ENCODE measurements at places on chromosomes 13 and 19.

DNA sequence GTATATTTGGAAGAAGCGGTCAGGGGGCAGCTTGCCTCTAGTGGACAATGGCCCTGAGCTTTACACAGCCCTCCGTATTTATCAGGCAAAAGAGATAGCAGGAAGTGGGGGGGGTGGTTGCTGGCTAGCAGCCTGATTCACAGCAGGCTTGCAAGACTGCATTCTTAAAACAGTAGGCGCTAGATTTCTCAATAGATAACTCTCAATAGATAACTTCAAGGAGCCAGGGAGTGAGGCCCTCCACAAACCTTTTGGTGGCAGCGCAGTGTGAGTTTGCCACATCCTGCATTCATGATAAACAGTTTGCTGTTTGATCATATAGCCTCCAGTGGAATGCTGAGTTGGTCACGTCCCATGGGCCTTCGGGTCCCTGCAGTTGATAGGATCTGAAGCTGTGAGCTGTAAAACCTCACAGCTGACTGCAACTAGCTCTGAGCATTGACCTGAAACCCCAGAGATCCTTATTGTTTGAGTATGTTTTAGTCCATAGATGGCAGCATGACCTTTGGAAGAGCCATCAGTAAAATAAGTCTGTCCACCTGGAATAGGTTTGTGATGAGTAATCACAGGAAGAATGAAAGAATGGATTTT lies 12.2 kb downstream of the FPR3 start:
- no peak for DNase-seq

- no peak for DNase-seq
Measured at GRCh38 chr13:99273128-99273527, 14.9 kb upstream of the GPR18 start.

GRCh38 chr13:23748109-23748990 lies 140.8 kb downstream of the MIPEP start:
- DNase-seq, result no peak

GRCh38 chr19:54147676-54148075 lies 10.1 kb downstream of the CNOT3 start:
- no peak for DNase-seq

GRCh38 chr13:46004491-46004890 lies 48.1 kb downstream of the ZC3H13 start:
- DNase-seq, result no peak

DNA sequence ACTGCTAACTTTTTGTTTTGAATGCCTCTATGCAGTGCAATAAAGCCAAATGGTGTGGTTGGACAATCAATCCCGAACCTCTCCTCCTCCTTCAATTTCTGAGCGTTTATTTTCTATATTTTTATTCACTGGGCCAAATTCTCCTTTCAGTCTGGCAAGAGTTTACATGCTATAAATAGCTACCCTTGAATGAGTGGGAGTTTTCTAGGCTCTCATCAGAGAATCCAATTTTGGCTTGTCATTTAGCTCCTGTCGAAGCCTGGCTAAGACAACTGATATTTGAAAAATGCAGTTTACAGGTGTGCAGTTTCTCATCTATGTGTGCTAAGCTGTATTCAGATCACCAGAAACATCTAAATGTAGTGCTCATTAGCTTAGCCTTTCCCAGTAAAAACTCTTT lies 61.8 kb downstream of the OLFM4 start:
- DNase-seq, result no peak

- no peak for DNase-seq
Measured at GRCh38 chr19:33844478-33844877, 47.8 kb downstream of the KCTD15 start.

- no peak for DNase-seq
Measured at GRCh38 chr19:41356984-41357739, 3.4 kb upstream of the TGFB1 start.
